NCI-H1694 treated with DMSO at 0.1 percent for 48 hours (cell line): ENCODE measurements at places on chromosomes 3 and 15.

DNA sequence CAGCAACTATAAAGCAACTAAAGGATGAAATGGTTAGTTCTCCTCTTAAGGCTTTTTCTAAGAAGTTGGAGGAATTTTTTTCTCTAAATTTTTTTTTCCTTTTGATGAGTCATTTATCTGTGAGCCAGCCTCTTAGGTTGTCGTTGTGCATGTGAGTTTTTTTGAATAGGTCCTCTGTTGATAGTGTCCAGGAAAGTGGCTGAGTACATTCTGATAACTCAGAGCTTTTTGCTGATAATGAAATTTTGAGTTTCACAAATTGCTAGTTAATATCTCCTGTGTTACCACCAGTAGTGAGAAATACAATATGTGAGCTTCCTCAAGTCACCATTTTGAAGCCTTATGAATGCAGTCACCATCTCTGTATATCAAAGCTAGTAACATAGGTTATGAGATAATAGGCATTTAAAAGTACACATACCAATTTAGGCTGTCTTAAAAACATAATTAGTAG is 7.1 kb upstream of the LXN start:
- no peak for DNase-seq

DNA sequence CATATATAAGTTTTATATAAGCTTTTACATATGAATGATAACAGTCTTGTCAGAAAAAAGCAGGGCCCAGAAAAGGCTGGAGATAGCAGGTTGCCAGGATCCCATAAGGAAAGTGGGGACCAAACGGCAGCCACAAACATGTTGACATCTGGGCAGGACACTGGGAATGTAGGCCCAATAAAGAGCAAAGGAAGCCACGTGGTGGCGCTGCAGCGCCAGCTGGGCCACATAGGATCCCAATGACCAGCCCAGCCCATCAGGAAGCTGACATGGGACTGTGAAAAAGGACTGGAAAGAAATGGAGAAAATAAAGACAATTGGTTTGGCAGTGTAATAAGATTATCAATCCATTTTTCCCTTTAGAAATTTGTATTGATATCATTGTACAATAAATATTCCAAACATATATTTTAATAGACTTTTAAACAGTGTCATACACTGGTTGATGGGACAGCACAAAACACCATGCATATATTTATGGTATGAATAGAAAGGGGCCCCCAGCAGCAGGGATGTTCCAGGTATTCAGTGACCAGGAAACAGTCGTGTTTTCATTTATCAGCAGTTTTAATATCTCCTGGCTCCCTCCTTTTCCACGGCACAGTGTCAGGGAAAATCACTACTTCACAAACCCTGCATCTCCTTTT is 89.0 kb upstream of the STRIT1 start:
- peak; percentile 75 for DNase-seq

- no peak for DNase-seq
Measured at GRCh38 chr15:57281321-57281720, 95.0 kb upstream of the CGNL1 start.

GRCh38 chr15:71088683-71089082 is 26.6 kb upstream of the THSD4 start:
- no peak for DNase-seq

DNA sequence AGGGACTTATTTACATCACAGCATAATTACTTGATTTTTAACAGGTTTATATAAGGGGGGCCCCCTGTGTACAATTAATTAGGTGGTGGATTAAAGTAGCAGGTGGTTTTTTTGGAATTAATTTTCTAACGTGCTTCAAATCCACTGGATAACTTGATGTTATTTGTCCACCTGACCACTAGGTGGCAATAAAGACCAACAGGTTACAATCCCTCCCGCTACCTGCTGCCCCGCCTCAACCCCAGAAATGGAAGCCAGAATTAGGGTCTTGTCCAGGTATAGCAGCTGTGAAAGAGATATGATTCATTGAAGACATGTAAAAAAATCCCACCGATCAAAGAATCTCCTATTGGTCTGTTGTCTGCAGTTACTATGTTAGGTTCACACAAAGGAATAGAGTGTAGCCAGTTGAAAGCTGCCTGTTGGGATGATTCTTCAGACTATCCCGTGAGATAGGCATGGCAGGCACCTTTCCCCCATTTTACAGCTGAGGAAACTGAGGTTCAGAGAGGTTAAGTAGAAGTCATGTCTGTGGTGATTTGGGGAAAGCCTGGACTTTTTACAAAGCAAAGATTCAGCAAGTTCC is 44.0 kb downstream of the MFSD1 start:
- peak; percentile 46 for DNase-seq

DNA sequence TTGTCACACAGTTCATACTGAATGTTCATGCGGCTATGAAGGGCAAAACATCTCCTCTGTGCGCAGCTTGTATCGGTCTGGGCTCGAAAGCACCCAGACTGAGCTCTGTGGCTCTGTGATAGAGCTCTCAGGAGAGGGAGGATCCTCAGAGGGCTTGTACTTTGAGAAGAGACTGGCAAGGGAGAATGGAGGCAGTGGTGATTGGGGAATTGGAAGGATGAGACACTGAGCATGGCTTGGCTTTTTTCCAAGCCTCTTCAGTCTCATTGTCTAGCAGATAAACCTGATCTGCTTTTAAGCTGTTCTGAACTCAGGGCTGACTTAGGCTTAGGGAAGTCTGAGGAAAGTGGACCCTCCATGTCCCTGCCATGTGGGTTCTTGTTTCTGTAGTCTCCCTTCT is 43.0 kb downstream of the RAD54L2 start:
- DNase-seq = no peak

DNA sequence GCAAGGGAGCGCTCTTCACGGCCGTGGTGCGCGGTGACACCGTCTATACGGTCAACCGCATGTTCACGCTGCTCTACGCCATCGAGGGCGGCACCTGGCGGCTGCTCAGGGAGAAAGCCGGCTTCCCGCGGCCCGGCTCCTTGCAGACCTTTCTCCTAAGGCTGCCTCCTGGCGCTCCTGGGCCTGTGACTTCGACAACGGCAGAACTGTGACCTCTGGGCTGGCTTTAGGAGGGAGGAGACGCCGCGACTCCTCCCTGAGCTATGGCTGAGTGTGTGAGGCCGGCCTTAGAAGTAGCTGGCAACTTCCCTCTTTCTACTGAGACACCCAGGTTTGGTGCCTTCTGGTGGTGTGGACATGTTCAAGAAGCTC is 1.4 kb downstream of the KBTBD13 start:
- DNase-seq = no peak

DNA sequence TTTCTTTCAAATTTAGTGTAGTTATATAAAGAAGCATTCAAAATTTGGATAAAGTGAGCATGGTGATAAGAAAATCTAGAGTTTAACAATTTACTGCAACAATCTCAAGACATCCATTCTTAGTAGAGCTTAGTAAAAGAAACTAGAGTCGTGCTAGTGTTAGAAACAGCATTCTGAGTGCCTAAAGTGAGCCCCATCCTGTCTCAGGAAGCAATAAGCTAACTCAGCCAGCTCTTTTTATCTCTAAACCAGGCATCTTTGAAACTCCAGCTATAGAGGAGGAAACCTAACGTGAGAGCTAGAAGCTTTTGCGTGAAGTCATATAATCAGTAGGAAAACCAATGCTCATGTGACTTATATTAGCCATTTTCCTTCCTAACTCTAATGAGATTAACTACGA is 1187.1 kb upstream of the EPHA6 start:
- no peak for DNase-seq

DNA sequence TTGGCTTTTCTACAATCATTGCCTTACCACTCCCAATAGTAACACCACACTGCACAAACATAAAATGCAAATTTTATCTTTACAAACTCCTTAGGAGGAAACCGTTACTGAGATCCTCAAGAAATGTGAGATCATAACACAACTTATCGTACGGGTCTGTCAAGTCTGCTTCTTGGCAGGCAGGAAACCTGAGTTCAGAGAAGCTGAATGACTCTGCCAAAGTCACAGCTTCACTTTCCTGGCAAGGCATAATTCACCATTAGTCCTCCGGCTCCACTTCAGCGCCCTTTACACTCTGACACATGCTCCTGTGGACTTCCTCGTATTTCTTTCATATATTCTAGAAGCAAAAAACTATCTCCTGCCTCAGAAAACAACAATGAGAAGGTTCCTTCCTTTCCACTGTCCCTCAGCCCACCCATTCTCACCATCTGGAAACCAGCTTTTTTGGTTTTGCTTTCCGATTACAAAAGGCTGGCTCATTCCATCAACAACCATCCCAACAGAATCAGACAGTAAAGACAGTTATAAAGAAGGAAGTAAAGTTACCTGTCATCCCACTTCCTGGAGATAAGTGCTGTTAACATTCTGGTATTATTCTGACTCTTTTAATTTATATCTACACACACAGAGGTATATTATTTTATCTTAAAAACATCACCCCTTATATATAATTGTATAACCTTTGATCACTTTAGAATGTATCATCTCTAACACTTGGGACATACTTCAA is 223.4 kb downstream of the STT3B start:
- no peak for DNase-seq

DNA sequence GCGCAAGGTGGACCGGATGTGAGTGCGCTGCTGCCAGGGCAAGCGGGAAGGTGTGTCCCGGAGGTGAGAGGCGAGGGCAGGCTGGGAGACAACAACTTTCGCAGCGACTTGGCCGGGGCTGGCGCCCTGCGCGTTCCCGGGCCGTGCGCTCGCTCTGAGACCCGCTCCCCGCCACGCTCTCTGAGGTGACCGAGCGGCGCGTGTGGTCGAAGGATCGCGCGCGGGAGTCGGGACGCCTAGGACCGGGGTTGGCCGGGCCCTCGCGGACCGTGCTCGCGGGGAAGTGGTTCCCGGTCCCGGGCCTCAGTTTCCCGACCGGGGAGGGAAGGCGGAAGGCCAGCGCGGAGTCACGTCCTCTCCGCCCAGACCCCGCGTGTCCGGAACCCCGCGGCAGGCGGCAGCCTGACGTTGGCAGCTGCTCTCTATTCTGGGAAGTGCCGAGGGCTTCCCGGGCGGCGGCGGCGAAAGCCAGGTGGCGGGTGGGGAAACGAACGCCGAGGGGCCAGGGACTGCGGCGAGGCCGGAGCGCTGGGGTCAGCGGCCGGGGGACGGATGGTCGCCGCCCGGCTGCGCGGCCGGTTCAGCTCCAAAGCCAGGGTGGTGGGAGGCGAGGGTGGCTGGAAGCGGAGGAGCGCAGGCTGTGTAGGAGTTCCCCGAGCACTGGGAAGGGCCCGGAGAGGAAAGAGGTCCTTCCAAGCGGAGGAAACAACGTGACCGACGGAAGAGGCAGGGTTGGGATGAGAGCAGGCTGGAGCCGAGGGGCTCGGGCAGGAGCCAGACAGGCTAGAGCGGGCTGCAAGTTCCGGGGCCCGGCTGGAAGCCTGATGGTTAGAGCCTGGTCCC is 1.0 kb upstream of the IGF2BP2 start:
- DNase-seq = no peak

DNA sequence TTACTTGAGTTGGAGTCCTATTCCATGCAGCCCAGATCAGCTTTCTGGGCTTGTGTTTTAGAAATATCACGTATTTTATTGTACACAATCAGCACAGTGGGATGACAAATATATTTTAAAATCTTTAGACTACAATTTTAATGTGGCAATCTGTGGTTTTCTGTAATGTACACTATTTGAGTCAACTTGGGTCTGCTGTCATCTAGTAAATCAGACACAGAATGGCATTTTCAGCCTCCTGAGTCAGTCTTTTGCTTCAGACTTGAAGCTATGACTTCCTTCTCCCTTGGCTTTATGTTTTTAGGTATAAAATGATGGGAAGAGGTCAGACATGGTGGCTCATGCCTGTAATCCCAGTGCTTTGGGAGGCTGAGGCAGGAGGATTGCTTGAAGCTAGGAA is 232.1 kb downstream of the NECTIN3 start:
- DNase-seq = no peak

DNA sequence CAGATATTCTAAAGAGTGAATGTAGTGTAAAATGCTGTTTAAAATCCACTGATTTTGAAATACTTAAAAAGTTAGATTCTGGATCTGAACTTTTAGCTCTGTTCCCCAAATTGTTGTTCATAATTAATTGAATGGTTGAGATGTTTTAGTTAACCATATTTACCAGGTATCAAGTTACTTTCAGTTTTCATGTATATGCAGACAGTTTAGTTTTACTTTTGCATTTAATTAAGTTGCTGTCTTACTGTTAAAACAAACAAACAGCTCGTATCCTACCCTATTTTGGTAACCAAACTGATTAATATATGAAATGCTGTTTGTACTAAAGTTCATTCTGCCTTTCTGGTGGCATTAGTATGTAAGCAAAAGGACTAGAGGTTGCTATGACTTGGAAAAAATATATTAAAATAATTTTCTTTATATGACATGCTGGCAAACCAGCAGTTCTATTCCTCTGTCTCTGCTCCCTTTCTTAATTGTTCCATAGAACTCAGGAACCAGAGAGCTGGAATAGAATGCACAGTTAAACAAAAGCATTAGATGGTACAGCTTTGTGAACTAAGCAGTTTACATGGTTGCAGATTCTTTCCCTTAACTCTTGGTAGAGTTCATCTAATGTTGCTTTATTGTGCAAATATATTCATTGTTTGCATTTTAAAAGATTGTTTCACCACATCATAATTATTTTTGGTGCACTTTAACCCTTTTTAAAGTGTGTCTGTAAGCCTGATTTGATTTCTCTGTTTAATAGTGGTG is 39.5 kb upstream of the SCAANT1 start:
- DNase-seq = no peak

GRCh38 chr3:1326546-1326945 is 233.7 kb downstream of the CNTN6 start:
- no peak for DNase-seq

DNA sequence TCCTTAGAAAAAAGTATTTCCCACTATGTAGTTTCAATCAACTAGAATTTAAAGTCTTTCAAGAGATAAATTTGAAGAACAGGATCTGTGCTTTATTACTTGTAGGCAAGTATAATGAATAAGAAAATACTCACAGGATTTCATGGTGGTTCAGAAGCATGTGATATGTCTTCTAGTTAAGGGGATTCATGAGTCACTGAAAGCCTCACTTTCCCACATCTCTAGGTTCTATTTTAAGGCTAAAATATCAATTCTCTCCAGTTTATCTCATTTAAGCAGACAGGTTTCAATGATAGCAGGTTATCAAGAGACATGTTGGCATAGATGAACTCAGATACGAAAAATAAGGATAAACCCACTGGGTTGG is 437.8 kb upstream of the BCHE start:
- DNase-seq = no peak

GRCh38 chr3:135987661-135988060 is 22.1 kb downstream of the PPP2R3A start:
- no peak for DNase-seq

- no peak for DNase-seq
Measured at GRCh38 chr3:72888546-72889309, 882 bp downstream of the GXYLT2 start.

DNA sequence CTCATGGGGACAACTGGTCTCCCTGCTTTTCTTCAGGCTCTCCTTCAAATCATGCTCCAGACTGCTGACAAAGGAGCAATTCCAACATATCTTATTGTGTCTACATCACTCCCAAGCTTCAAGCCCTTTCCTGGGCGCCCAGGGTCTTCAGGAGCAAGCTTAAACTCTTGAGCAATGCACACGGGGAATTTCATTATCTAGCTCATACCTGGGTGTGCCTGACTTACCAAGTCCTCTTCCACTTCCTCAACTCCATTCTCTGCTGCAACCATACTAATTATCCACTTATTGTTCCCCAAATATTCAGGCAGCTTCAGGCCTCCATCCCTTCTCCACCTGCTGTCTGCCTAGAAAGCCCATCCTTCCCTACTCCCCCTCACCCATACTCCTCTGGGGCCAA is 50.6 kb downstream of the B3GNT5 start:
- no peak for DNase-seq

GRCh38 chr3:82736696-82737277 is 975.3 kb upstream of the GBE1 start:
- DNase-seq = no peak
